ENCODE measurements at places on chromosomes 2 and 18.

DNA sequence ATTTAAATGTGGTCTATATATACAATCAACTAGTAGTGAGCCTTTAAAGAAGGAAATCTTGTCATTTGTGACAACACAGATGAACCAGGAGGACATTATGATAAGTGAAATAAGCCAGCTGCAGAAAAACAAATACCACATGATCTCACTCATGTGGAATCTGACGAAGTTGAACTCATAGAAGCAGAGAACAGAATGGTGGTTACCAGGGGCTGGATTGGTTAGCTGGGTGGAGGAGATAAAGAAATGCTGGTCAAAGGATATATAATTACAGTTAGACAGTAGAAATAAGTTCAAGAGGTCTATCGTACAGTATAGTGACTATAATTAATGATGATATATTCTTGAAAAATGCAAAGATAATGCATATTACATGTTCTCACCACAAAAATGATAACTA lies 267.9 kb downstream of the FBXO15 start:
- no peak for DNase-seq

GRCh38 chr18:36724591-36725001 lies 104.2 kb downstream of the TPGS2 start:
- no peak for DNase-seq

DNA sequence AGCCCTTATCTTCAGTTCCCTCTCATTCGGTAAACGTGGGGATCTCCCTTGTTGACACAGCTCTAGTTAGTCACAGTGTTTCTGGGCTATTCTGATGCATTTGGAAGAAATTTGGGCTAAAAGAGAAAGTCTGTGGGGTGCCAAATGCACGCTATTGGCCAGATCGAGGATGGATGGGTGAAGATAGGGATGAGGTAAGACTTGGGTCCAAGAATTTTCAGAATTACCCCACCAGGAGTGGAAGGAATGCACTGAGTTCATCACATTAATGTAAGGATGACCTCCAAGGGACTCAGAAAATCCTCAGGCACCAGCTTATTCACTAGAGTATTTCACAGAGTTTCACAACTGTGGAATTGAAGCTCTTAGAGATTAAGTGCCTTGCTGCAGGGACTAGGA lies 49.3 kb downstream of the NRP2 start:
- no peak for DNase-seq

GRCh38 chr2:215022418-215022817 lies 116.0 kb downstream of the ABCA12 start:
- no peak for DNase-seq

- DNase-seq, result no peak
Measured at GRCh38 chr2:201260302-201260800, at the start of gene CASP8. TSS of gene CASP8 (plus strand) at chr2:201260536. CDS start at chr2:201266487, 5,951 bp downstream.

GRCh38 chr18:9531791-9532410 lies 56.6 kb downstream of the RALBP1 start:
- DNase-seq, result no peak

DNA sequence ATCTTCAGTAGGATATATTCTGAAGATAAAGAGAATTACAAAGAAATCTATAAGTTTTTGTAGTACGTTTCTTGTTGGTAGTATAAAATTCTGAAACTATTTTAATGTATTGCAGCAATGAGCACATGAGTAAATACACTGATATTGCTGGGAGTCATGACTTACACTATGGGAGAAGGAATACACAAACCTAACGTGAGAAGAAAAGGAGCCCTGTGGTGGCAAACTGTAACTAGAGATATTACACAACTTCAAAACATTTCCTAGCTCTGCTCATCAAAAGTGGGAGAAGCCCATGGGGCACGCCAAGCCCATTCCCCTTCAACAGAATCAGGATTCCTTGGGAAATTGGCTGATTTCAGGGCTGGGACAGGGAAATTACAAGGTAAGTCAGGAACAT lies 20.5 kb downstream of the SPIRE1 start:
- no peak for DNase-seq

- peak; percentile 60 for DNase-seq
Measured at GRCh38 chr2:86807468-86808275, 17.0 kb upstream of the CD8A start.
